ENCODE measurements at places on chromosomes 5 and 9.

GRCh38 chr5:177500685-177501522 is 3.5 kb upstream of the PDLIM7 start:
- DNase-seq: peak; percentile 92

DNA sequence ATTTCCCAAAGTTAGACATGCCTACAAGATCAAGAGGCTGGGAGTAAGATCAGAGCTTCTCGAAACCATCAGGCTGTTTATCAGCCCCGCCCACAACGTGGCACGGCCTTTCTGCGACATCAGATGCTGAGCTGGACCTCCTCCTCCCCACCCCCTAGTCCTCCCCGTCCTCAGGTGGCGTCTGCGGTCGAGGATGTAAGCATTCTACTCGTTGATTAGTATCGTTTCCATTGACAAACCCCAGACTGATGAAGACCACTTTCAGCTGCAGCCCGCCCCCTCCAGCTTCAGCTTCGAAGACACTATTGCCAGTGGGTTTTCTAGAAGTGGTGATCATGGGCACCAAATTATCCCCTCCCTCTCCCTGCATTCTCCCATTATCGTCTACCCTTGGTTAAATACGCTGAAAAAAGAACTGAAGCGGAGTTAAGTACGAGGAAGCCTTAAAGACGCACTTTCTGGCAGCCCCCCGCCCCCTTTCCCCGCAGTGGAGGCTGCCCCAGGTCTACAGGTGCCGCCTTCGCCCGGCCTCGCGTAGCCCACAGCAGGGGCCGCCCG is 1.1 kb downstream of the PPIC start:
- DNase-seq: peak; percentile 51

- DNase-seq: no peak
Observed at GRCh38 chr9:76744336-76744735, 19.9 kb upstream of the PCA3 start.

- no peak for DNase-seq
Observed at GRCh38 chr5:58939664-58940063, 356.8 kb downstream of the RAB3C start.

- no peak for DNase-seq
Observed at GRCh38 chr9:18866121-18866831, 166.7 kb downstream of the SAXO1 start.

- DNase-seq: peak; percentile 13
Observed at GRCh38 chr5:172636279-172637050, 4.6 kb upstream of the NEURL1B start.

- DNase-seq: no peak
Observed at GRCh38 chr5:141799507-141800167, 78.6 kb downstream of the PCDH1 start.

- no peak for DNase-seq
Observed at GRCh38 chr9:95425910-95426551, 90.7 kb downstream of the PTCH1 start.

- DNase-seq: no peak
Observed at GRCh38 chr5:138913773-138914172, 38.6 kb upstream of the LRRTM2 start.

DNA sequence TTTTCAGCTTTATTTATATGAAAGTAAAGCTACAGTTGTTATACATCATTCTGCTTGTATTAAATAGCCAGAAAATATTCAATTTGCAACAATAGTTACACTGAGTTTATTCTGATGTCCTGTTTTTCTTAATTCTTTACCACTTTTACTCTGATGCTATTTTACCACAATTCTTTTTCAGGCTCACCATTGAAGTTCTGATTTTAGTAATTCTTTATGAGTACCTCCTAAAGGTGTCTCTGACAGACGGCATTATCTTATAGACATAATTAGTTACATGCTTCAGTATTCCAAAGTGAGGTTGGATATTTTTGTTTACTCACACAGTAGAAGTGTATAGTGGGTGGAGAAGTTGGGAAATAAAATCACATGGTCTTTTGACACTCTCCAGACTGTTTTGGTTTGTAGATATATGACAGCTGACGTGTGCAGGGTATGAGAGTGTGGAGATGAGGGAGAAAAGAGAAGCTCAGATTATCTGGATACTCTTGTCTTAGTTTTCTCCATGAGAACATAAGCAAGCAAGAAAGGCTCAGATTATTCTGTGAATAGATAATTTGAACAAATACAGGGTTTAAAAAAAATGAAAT is 97.4 kb downstream of the FBXO4 start:
- no peak for DNase-seq

DNA sequence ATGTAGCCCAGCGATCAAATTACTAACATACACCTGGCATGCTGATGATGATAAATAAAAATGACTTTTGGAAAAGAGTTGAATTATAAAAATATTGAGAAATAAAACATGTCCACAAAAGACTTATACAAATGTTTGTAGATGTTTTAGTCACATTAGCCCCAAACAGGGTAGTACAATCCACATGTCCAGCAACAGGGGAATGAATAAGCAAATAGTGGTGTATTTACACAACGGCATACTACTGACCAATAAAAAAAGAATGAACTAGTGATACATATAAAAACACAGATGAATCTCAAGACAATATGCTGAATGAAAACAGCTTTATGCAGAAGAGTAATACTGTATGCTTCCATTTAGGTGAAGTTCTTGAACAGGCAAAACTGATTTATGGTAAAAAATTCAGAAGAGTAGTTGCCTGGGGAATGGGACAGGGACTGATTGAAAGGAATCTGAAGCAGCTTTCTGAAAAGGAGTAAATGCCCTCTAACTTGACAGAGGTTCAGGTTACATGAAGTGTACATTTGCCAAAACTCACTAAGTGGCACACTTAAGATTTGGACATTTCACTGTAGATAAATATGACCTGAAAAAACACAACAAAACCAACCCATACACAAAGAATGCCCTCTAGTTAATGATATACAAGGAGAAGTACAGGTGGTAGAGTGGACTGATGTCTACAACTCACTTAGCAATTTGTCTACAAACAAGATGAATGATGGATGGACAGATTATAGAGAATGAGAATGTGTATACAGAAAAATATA is 35.4 kb downstream of the ACTL7A start:
- no peak for DNase-seq

DNA sequence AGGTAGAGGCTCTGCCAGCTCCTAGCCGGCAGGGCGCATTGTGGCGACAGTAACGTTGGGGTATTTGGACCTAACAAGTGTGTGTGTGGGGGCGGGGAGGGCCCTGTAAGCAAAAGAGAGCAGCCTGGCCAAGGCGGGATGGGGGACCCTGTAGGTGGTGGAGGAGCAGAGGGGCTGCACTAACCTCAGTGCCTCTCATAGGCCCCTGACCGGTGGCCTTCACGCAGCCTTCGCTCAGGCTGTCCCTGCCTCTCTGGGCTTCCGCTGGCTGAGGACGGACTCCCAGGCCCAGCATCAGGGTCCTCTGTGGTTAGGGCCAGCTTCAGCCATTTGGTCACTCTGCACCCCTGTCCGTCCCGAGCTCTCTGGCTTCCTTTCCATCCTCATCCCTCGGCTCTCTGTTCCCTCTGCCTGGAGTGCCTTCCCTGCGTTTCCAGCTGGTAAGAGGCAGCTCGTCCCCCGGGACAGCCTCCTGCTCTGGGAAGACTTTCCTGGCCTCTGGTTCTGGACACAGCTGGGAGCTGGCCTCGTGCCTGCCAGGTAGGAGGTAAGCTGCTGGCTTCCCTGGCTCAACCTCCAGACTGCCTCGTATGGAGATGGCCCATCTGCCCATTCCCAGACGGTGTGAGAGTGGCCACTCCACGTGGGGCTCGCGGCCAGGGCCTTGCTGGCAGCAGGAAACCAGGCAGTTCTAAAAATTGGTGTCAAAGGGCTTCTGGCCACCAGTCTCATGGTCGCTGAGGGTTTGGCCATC is 39.3 kb upstream of the PHYKPL start:
- no peak for DNase-seq

- no peak for DNase-seq
Observed at GRCh38 chr9:132749306-132749705, 79.0 kb downstream of the GTF3C4 start.

DNA sequence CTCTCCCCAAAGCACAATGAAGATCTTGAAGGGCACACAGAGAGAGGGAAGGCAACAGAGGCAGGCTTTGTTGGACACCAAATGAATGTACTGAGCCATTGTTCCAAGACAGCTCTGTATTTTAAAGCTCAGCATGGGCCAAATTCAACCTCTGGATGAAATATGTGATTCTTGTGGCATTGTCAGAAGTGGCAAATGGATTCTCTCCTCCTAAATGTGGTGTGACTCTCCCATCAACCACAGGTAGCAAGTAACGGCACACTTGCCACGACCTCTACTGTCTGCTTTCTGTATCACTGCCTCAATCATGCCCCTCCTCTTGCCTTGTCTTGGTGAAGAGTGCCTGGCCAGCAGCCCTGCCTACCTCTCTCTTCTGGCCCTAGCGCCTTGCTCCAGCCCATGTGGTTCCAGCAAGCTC is 6.1 kb upstream of the MOB3B start:
- no peak for DNase-seq

- no peak for DNase-seq
Observed at GRCh38 chr5:17730421-17730820, 96.2 kb downstream of the TAF11L14 start.

GRCh38 chr5:34854459-34855174 is 15.7 kb downstream of the TTC23L start:
- no peak for DNase-seq

DNA sequence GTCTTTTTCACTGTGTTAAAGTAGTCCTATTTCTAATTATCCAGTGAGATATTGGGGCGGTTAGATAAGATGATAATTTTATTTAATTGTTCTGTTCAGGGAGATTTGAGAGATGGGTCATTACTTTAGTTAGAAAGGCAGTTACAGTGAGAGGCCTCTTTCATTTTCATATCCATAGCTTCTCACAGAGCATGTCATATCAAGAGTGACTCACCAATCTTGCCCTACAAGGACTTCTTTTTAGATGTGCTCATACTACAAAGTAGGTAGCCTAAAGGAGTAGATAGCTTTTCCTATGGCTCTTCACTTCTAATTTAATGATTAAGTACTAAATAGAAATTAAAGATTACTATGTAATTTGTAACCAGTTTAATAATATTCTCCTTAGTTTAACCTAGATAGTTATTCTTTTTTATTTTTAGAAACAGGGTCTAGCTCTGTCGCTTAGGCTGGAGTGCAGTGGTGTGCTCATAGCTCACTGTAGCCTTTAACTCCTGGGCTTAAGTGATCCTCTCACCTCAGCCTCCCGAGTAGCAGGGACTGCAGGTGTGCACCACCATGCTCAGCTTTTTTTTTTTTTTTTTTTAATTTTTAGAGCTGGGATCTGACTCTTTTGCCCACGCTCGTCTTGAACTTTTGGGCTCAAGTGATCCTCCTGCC is 71.0 kb downstream of the FER start:
- no peak for DNase-seq

DNA sequence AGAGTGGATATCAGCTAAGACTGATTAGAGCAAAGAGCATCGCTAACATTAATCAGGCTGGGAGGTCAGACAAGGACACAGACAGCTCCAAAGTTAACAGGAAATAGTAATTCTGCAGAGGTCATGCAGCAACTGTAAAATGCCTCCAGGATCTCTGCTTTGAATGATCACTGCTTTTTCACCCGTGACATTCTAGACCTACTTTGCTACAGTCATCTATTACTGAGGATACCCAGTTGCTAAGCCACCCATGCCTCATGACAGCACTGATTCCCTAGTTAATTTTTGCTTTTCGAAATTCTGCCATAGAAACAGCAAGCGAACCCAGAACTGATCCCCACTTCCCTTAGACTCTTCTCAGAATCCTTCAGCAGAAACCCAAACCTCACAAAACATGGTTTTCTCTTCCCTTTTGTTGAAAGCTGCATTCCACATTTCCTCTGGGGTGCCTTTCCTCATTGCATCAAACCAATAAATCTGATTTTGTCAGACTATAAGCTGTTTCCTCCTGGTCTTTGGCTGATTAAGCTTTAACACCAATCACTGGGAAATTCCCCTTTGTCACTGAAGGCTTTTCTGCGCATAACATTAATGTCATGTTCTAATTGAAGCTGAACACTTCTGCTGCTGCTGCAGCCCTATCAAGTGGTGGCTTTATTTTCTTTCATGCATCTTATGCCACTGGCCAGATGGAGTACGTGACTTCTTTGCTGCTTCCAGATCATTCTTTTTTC is 201.1 kb upstream of the CHD1 start:
- DNase-seq: no peak

GRCh38 chr5:162654661-162655405 is 587.3 kb downstream of the GABRG2 start:
- no peak for DNase-seq

- no peak for DNase-seq
Observed at GRCh38 chr5:133889271-133889905, 79.0 kb downstream of the C5orf15 start.

DNA sequence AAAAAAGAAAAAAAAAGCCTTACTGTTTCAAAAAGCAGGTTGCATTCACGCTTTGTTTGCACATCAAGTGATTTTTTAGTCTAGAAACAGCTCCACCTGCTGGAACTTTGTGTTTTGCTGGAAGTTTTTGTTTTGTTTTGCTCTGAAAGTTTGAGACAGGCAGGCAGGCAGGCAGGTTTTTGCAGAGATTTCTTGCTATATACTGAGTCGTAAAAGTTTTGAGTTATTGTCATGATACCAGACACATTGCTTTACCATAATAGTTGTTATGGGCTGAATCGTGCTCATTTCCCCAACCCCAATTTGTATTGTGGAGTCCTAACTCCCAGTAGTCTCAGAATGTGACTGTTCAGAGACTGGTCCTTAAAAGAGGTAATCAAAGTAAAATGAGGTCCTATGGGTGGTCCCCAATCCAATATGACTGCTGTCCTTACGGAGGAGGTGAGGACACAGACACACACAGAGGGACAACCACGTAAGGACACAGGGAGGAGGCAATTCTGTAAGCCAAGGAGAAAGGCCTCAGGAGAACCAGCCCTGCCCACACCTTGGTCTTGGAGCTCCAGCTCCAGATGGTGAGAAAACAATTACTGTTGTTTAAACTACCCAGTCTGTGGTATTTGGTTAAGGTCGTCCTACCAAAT is 20.9 kb downstream of the OR2Y1 start:
- peak; percentile 43 for DNase-seq

- no peak for DNase-seq
Observed at GRCh38 chr5:112586596-112587062, 151.1 kb upstream of the APC start.

DNA sequence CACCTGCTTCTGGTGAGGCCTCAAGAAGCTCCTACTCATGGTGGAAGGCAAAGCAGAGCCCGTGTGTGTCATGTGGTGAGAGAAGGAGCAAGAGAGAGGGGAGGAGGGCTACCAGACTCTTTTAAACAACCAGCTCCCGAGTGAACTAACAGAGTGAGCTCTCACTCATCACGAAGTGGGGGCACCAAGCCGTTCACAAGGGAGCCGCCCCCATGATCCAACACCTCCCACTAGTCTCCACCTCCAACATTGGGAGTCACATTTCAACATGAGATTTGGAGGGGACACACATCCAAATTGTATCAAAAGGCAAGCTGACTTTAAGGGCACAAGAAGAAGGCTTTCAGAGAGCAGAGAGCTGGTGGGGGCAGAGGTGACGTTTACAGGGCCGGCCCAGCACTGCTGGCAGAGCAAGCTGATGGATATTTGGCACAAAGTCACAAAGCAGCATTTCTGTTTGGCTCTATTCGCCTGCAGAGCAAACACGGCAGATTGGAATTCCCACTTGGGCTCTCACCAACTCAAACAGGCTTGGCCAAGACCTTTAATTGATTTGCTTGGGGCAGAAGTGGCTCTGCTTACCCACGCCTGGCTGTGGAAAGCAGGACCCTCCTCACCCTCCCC is 20.0 kb downstream of the PITX1 start:
- peak; percentile 56 for DNase-seq

Measured in right forelimb (tissue), 1 donor.